H9 (cell line): ENCODE measurements at places on chromosomes 11 and 22. TPM values are rescaled to one million over a fixed set of nuclear protein-coding genes. Genes with fewer than 3 reads are reported as not detected.

- no peaks in the 10 kb centered on the region; the same call in 1 of the 3 replicates for H3K36me3 ChIP-seq
- H3K4me3 ChIP-seq = no peak overlapping the region
- DNase-seq = no peak
- H3K4me1 ChIP-seq = no peaks in the 10 kb centered on the region
Observed at GRCh38 chr22:33332538-33332937, 274.4 kb upstream of the SYN3 start.

GRCh38 chr11:35943713-35944502 lies at the start of gene LDLRAD3:
TSS of gene LDLRAD3 (plus strand) at chr11:35944062. CDS start at chr11:35944099, 37 bp downstream.
- H3K27ac ChIP-seq = no peak within 1 kb of the TSS
- no peaks in the 10 kb centered on the region for H3K36me3 ChIP-seq
- peak; percentile 84 for DNase-seq
- no peaks in the 10 kb centered on the region; the same call in 1 of the 2 replicates for H3K27me3 ChIP-seq
- peak within 1 kb of the TSS; percentile 87 for H3K4me3 ChIP-seq
- H3K4me1 ChIP-seq = peaks cover 18% of the 10 kb centered on the region

GRCh38 chr22:46735747-46736608 lies 2.1 kb downstream of the CERK start:
- H3K4me3 ChIP-seq = peak overlapping the region; percentile 85
- peaks cover 7% of the 10 kb centered on the region for H3K36me3 ChIP-seq
- DNase-seq = peak; percentile 50

GRCh38 chr11:111231836-111232235 lies 13.7 kb upstream of the POU2AF2 start:
- no peaks in the 10 kb centered on the region for H3K27me3 ChIP-seq
- no peak overlapping the region for H3K4me3 ChIP-seq

Gene MN1
- total RNA-seq = 2.7 and 2.8 TPM in 2 replicates
